ENCODE measurements at places on chromosomes 7 and 10.

DNA sequence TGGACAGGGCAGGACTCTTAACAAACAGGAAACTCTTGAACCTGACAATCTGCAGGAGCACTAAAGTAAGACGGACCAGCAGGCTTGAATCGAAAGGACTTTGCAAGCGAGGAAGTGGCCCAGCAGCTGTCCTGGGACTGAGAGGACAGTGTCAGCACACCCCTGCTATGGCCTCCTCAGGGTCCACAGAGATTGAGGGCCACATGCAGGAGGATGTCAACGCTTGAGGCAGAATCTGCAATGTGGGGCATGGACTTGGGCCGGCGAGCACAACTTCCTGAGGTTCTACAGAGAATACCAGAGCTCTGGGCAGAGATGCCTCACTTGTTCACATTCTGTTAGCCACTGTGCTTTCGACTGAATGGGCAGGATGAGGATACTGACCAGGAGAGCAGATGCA, 84.4 kb upstream of the EFCAB10 start:
- no peak for DNase-seq

GRCh38 chr7:150940431-150941102, 37.6 kb downstream of the KCNH2 start:
- no peak for DNase-seq

DNA sequence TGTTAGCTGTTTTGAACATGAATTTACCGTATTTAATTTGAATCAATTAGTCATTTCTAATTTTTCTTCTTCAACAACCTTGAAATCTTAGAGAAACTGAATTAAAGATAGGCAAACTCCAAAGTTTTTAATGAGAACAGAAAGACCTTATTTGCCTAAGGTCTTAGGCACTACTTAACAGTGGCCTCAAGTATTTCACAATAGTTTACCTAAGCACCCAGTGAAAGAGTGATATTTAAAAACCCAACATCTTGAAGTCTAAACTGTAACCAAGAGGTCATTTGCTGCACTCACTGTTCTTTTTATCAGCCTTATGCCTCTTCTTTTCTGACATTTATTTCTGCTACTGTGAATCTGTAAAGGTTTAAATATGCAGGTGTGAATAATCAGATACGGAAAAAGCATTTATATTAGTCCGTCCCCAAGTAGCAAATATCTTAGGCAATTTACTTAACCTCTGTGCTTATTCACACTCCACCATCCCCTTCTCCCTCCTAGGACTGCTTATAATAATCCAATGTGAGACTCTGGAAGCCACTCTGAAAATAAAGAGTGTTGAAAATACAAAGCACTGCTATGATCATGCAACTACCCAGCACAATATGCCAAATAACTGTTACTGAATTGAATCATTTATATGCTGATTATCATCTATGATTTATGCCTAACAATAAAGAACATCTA, 105.7 kb downstream of the ELAPOR2 start:
- DNase-seq = no peak

DNA sequence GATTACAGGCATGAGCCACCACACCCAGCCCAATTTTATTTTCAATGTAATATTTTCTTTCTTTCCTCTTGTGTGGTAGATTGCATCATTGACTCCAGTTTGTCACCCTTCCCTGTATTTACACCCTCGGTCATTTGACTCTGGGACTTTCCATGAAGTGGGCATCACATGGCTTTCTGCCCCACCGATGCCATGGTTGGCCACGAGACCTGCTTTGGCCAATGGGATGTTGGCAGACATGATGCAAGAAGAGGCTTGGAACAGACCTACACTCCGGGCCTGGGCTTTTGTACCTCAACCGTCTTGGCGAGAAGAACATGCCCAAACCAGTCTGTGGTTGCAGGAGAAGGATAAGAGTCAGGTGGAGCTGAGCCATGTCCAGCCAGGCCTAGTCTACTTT, 38.8 kb upstream of the CACUL1 start:
- no peak for DNase-seq

GRCh38 chr10:60086421-60086820, 180.1 kb upstream of the CCDC6 start:
- no peak for DNase-seq

- DNase-seq = no peak
These were observed 29.3 kb upstream of the MTPAP start for GRCh38 chr10:30378201-30378995.

GRCh38 chr10:98273057-98273850, 5.3 kb upstream of the LOXL4 start:
- DNase-seq = no peak

GRCh38 chr10:20380401-20380800, 516.7 kb downstream of the NEBL start:
- no peak for DNase-seq

GRCh38 chr7:6167004-6167551, 105.3 kb downstream of the CYTH3 start:
- no peak for DNase-seq

GRCh38 chr7:20351901-20352300, 21.2 kb downstream of the ITGB8 start:
- no peak for DNase-seq

Measured in stimulated activated CD8-positive, alpha-beta memory T cell treated with anti-CD3 and anti-CD28 coated beads, Interleukin-7, amount 100 ng/mL, for 48 hours (primary cell).